ENCODE measurements at places on chromosomes 3 and 15.

GRCh38 chr3:180875124-180875698, 37.3 kb upstream of the FXR1 start:
- DNase-seq, result no peak

DNA sequence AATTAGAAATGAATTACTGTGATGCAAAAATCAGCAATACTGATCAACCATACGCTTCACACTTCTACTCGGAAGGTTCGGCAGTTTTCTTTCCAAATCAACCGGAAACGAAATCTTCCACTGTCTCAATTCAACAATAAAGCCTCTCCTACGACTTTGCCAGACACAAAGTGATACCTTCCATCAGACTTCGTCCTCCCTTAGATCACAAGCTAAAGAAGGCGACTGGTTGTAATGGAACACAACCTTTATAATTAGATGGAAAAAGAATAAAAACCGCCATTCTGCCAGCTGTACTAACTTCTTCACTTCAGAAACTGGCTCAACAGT, 618 bp downstream of the PARL start:
- DNase-seq, result peak; percentile 8

DNA sequence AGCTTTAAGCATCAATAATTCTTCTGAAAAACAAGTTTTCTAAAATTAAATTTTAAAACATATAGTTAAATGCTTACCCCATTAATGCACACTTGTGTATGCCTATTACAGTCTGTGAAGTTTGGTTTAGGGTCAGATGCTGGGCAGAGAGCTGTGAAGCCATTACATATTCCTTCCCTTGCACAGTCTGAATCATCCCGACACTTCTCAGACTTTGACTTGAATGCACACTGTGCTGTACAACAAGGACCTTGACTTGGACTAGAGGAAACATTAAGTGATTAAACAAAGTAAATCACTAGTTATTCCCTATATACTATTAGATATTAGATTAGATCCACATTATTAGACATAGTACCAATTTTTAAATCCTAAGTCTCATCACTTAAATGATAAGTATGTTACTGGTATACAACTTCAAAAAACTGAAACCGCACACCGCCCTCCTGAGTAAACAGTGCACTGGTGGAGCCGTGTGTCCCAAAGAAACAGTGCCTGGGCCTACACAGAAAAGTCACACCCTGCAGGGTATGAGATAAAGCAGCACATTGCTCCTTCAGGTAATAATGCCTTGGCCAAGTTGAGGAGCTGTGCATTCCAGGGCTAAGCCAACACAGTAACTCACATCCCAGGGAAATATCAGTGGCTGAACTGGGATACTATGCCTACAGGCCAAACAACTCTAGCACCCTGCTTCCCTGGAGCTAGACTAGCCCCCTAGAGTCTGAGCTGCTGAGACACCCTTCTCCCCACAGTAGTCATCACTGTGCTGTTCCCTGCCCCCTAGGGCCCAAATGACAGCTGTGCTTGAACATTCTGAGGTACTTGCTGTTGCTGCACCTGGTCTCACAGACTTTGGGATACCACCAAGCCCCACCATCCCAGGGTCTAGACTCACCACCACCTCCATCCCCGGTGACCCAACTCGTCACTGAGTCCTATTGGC, 137.5 kb downstream of the ADAM10 start:
- no peak for DNase-seq

DNA sequence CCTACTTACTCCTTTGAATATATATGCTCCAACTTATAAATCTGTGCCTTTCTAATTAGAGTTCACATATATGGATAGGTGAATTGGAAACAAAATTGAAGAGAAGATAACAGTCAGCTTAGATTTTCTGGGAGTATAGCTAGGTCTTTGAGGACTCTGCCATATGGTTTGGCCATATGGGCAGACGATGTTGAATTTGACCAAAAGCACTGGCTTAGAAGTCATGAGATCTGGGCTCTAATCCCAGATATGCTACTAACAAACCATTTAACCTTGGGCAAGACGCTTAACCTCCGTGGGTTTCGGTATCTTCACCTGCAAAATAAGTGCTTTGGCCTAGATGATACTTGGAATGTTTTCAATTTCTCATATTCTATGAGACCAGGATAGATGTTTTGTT, 154.1 kb downstream of the LSAMP start:
- DNase-seq, result no peak

- no peak for DNase-seq
Measured at GRCh38 chr3:15800327-15800726, 2.5 kb upstream of the ANKRD28 start.

GRCh38 chr15:65404186-65404872, 18.4 kb downstream of the IGDCC4 start:
- DNase-seq, result no peak

DNA sequence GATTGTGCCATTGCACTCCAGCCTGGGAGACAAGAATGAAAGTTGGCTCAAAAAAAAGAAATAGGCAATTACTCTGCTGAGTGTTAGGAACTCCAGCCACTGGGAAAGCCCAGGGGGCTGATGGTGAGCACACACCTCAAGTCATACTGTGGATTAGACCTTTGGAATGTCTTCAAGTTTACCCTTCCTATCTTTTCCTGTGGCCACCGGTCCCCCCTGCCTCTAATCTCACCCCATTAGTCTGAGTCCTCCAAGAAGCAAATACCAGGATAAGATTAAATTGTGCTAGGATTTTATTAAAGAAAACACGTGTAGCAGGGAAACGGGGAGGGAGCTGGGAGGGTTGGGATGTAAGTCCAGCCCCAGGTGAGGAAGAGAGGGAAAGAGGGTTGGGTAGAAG, 31.6 kb downstream of the TMEM40 start:
- DNase-seq, result no peak

DNA sequence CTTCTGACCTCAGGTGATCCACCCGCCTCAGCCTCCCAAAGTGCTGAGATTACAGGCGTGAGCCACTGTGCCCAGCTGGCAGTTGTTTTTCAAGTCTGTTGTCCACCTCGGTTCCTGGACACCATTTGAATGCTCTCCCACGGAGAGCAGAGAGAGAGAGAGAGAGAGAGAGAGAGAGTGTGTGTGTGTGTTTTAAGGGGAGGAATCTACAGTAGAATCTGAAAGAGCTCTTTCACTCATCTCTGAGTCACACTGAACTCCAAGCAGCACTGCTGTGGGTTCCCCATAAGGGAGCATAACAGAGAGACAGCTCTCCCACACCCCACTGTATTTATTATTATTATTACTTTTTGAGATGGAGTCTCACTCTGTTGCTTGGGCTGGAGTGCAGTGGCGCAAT, 156.6 kb downstream of the RPLP1 start:
- no peak for DNase-seq

- peak; percentile 53 for DNase-seq
Measured at GRCh38 chr3:3200632-3201212, 21.2 kb upstream of the CRBN start.

GRCh38 chr3:77546246-77546645, 506.3 kb downstream of the ROBO2 start:
- DNase-seq, result no peak

GRCh38 chr15:80985981-80986380, 3.6 kb downstream of the MESD start:
- no peak for DNase-seq

- DNase-seq, result no peak
Measured at GRCh38 chr3:14145670-14146380, 21.0 kb downstream of the TMEM43 start.

DNA sequence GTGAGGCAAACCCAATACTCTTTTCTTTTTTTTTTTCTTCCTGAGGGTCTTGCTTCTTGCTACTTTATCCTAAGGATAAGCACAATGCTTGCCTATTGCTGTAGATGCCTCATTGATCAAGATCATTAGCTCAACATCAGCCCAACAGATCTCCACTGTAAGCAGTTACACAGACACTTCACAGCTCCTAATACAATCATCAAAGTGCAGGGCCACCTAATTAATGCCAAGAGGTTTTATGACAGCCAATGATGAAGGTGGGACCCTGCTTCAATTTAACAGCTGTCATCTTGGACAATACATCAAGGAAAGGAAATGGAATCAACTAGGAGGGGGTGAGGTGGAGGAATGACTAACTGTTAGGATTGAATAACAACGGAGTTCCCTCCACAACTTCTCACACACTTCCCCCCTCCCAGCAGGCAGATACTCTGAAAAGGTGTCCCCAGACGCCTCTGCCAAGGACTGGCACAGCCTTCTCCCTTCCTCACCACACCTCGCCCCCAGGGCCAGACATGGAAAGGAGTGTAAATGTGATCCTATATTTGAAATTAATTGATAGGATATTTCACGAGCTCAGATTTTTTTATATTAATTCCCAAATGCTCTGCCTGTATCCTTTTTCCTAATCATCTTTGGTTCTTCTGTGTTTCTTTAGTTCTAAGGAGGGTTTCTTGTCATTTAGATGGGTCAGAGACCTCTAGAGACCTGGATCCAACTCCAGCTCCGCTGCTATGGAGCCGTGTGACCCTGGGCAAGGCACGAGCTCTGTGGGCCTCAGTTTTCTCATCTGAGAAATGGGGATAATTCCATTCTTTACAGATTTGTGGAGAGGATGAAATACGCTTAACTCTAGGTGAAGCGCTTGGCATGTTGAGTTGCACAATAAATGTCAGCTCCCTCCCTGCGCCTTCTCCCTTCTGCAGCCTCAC, 1.2 kb downstream of the DCLK3 start:
- DNase-seq, result no peak

GRCh38 chr3:23762214-23762613, 43.5 kb upstream of the UBE2E1 start:
- no peak for DNase-seq

DNA sequence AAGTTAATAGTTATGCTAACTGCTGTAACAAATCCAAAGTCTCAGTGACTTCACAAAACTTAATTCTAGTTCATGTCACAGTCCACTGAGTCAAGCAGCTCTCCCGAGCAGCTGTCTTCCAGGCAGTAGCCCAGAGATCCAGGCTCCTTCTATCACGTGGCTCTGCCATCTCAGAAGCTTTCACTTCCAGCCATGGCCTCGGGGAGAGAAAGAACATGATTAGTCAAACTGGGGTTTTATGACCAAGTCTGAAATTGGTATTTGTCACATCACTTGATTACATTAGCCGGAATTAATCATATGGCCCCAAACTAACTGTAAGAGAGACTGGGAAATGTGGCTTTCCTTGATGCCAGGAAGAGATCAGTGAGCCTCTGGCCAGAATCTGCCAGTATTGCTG, 70.2 kb upstream of the DGKG start:
- DNase-seq, result peak; percentile 53

GRCh38 chr15:74723754-74724334, 1.5 kb downstream of the CYP1A1 start:
- no peak for DNase-seq

- DNase-seq, result no peak
Measured at GRCh38 chr15:45802140-45802539, 167.3 kb downstream of the SQOR start.

GRCh38 chr15:77247116-77247515, 172.8 kb downstream of the PEAK1 start:
- DNase-seq, result no peak

- no peak for DNase-seq
Measured at GRCh38 chr15:80948651-80949292, 40.8 kb downstream of the MESD start.

DNA sequence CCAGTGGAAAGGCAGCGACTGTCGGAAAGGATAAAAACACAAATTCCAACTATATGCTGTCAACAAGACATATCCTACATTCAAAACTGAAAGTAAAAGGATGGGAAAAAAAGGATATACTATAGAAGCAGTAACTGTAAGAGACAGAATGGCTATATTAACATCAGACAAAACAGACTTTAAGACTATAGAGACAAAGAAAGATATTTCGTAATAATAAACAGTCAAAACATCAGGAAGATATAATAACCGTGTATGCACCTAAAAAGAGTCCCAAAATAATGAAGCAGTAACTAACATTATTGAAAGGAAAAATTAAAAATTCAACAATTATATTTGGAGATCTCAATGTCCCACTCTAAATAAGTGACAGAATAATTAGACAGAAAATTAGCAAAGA, 48.2 kb downstream of the ZNF148 start:
- no peak for DNase-seq

- DNase-seq, result no peak
Measured at GRCh38 chr3:105401691-105402149, 35.0 kb downstream of the ALCAM start.

- DNase-seq, result no peak
Measured at GRCh38 chr15:61794881-61795280, 265.4 kb downstream of the VPS13C start.
